ENCODE measurements at places on chromosomes 5 and 9.

DNA sequence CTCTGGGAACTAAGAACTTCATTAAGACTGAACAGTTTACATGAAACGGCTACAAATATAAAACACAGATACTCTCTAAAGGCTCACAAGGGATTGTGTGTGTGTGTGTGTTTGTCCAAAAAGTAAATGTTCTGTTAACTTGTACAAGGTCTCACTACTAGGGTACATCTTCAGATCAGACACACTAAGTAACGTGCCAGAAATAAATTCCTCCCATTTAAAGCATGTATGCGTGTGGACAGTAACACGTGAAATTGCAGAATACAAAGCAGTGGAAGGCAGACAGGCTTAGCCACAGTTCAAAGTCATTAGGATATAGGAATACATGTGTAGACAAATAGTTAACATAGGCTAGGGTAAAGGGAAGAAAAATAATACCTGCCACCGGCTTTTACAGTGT is 1.8 kb downstream of the BNC2 start:
- DNase-seq: no peak

DNA sequence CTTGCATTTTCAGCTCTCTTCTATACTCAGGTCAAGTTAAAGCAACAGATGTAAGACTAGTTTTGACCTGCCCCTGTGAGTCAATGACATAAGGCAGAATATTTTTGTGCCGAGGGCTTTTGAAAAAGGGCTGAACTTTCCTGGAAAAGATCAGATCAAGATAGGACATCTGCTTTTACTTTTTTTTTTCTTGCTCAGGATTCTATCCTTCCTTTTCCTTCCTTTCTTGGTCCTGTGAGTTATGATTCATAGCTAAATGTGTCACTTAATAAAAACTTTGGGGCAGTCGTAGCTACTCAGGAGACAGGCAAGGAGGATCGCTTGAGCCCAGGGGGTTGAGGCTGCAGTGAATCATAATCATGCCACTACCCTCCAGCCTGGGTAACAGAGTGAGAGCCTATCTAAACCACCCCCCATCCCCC is 84.3 kb upstream of the BRINP1 start:
- no peak for DNase-seq

DNA sequence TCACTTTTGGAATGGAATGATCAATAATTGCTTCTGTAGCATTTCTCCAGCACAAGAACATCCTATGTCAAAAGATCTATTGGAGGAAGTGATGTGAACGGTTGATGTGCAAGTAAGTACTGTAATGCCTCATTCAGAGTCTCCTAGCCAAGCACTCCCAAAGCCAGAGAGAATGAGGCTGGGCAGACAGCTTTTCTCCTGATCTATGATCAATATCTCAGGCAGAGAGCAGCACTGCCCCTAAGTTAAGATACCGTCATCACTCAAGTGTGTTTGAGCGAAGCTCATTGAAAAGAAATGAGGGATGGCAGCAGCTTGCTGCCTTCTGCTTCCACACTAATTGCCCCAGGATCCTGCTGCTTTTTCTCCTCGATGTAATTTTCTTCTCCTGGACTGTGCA is 324.1 kb upstream of the GRAMD2B start:
- DNase-seq: no peak

DNA sequence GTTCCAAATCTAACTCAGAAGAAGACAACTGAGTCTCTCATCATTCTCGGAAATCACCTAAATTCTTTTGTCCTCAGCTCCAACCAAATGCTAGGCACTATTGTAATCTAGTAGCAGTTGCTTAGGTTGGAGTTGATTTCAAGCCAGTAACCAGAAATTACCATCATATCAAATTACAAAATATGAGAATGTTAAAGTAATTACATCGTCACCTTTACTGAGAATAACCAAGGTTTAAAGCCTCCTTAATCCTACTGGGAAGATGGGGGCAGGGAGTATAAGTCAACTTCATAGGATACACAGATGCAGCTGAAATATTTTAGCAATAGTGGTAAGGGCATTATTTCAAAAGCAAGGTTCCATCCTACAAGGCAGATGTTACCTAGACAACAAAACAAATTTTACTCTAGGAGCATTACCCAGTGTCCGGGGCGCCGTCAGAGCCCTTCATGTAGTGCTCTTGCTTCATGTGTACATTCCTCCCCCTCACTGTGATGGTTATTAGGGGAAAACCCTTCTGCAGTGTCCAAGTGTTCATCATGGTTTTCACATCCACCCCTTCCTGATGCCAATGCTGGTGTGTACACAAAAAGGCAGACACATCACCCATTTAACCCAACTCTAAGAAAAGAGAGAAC is 19.5 kb downstream of the ERAP1 start:
- DNase-seq: no peak
